ENCODE measurements at places on chromosomes 11 and 22. TPM values are rescaled to one million over a fixed set of nuclear protein-coding genes. Genes with fewer than 3 reads are reported as not detected.
A peak's percentile ranks its signal among the peaks of the same experiment; 100 is the strongest.

GRCh38 chr11:93524858-93525257 lies 18.3 kb downstream of the SMCO4 start:
- no peak for DNase-seq

DNA sequence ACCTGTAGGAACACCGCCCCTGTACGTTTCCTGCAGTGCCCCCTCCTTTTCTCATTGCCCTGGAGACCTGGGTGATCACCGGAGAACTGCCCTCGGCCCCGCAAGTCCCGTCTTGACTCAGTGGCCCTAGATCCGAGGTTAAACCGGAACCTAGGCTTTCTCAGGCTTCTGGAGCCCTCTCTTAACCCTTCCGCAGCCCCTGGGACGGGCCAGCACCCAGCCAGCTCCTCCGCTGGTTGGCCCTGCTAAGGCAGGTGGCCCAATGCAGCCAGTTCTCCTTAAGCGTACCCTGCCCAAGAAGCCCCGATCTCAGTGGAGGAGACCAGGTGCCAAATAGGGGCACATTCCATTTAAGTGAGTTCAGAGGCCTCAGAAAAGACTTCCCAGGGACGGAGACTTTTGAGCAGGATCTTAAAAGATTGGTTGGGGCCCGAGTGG lies 776 bp downstream of the NLRX1 start:
- DNase-seq = peak; percentile 47

GRCh38 chr11:73295241-73295995 lies 12.7 kb upstream of the ARHGEF17 start:
- peak; percentile 35 for DNase-seq

DNA sequence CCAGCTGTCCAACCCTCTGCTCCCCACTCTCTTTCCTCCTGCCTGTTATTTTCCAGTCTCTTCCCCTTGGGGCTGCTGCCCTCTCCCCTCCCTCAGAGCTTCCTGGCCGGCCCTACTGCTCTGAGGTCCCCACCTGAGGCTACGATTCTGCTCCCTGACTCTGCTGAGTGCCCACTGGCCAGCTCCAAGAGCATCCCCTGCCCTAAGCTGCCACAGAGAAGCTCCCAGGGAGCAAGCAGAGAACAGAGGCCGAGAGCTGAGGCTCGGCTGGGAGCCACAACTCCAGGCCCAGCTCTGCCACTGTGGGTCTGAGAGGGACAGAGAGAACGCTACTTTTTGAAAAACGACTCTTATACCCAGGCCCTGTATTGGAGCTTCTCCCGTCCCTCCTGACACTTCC lies 61.1 kb downstream of the CHRDL2 start:
- no peak for DNase-seq

DNA sequence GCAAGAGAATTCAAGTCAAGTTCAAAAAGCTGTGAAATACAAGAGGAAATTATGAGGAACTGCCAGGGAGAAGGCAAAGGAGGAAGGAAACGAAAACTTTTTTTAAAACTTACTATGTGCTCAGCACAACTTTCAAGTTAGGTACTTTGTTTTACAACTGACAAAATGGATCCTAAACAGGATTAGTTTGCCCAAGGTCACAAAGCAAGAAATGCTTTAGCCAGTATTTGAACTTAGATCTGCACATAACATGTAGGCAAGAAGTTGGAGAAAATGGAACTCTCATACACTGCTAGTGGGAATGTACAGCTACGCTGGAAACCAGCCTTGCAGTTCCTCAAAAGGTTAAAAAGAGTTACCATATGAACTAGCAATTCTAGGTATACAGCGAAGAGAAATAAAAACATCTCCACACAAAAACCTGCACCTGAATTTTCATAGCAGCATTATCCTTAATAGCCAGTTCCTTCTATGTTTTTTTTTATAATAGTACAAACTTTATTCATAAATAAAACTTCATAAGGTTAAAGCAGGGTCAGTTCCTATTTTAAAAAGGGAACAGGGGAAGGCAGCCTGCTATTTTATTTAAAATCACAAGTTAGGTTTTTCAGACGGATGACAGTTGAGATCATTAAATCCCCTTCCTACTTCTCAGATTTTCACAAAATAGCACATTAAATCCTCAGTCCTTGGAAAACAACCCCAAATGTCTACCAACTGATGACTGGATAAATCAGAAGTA lies 19.2 kb downstream of the DDX6 start:
- no peak for DNase-seq

DNA sequence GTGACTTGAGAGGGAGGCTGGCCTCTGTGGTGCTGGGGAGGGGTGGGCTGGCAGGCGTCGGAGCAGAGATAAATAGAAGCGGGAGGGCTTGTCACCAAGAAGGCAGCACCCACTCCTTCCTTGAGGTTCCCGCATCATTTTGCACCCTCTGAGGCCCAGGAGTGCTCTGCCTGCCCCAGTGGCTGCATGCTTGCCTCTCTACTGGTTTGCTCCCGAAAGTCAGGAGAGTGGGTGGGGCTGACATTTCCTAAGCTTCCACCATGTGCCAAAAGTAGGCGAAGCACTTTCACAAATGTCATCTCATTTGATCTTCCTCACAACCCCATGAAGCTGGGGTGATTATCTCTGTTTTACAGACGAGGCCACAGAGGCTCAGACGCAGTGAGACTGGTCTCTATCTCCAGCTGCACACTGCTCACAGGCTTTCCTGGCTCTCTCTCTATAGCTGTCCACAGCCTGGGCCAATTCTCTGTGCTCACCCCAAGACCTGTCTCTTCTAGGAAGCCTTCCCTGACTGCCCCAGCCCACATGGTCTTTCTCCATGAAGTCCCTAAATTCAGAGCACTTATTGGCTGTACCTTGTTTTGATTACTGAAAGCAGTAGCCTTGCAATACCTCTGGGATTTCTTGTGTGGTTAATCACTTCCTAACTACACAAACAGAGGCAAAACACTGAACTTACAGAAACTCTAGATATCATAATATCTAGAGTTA lies 2.6 kb upstream of the UCP3 start:
- DNase-seq = no peak

GRCh38 chr22:37258005-37258752 lies 14.1 kb upstream of the RAC2 start:
- no peak for DNase-seq

Gene KCTD14
- total RNA-seq = 9.6 TPM

Gene KDM4E
- not detected for total RNA-seq

Gene SYTL2
- total RNA-seq = 16.8 TPM

Gene SCGB1A1
- not detected for total RNA-seq

Gene APOL4
- not detected for total RNA-seq
